ENCODE measurements at places on chromosomes 7 and 10. TPM values are rescaled to one million over a fixed set of nuclear protein-coding genes. Genes with fewer than 3 reads are reported as not detected.

Gene WIPF3
- total RNA-seq = 1.2 TPM

DNA sequence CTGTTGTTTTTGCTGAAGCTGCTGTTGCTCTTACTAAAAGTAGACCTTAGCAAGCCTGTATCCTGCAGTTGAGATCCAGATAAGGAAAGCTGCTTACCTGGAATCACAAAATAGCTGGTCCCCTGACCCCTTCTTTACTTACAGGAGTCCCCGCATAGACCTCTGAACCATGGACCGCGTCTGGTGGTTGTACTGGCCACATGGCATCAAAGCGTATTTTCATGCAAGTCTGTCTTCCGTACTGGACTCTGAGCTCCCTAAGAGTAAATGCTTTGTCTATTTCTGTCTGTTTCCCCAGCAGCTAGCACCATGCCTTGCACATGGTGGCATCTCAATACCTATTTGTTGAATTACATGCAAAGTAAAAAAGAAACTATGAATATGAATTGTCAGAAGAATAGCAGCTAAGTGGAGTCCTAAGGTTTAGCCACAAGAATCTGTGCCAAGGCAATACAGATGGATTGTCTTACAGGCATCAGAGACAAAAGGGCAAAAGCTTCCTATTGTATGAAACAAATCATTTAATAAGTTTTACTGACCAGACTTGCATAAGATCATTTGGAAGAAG, 159.2 kb downstream of the PAXIP1 start:
- no peak for DNase-seq

DNA sequence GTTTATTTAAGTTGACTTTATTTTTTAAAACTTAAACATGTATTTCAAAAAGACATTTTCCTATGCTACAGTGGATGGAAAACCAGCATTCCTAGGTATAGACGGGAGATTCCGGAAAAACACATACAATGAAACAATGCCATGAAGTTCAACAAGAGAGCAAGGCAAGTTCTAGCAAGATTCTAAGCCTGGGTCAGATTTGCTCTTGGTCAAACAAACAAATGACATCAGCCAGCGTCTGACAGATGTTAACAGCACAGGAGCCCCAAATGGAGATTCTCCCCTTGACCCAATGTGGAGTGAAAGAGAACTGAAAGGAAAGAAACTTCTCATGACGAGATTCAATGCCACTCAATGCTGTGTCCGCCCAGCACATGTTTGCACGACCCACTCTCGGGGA, 149.9 kb downstream of the NEURL1 start:
- DNase-seq = no peak

Gene ZNF485
- 4.3 TPM for total RNA-seq

Gene OR2A1
- not detected for total RNA-seq

Gene CALML3
- 0.17 TPM for total RNA-seq

Gene IFIT1
- total RNA-seq = 21.5 TPM

Gene ADAM12
- total RNA-seq = 0.66 TPM

DNA sequence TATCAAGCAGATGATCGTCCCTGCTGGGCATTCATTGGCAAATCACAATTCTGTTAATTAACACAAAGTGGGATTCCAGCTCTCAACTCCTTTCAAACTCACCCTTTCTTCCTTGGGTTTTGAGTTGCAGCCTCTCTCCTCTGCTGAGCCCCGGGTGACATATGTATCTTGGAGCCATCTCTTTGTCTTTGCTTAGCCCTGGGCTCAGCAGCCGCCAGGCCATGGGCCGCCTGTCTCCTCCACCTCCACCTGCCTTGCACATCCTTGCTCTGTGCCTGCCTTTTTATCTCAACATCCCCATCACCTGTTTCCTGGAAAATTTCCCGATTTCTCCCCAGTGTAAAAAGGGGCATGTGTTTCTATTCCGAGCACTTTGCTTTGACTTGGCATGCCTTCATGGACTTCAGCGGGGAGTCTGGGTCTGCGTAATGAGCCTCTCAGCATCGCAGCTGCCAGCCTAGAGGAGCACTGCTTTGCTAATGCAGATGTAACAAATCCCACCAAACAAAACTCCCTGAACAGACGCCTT, 141.3 kb upstream of the AGK start:
- DNase-seq = no peak

GRCh38 chr10:101571271-101571925, 16.7 kb downstream of the POLL start:
- no peak for DNase-seq

Gene EVX1
- 0.43 TPM for total RNA-seq

Gene ACSM6
- total RNA-seq = not detected

DNA sequence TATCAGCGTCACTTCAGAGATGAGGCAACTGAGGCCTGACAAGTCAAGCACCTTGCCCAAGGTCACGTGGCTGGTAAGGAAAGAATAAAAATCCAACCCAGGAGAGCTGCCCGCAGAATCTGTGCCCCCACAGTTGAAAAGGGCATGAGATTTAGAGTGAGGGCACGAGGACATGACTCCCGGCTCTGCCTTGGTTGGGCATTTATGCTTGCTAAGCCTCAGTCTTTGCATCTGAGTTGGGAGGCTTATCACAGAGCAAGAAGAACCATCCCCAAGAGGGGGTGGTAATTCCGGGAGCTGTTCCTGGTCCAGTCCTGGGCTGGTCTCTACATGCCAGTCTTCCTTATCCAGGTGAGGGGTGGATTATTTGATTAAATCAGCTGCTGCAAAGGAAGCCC, 37.3 kb downstream of the PLPP4 start:
- DNase-seq = no peak

DNA sequence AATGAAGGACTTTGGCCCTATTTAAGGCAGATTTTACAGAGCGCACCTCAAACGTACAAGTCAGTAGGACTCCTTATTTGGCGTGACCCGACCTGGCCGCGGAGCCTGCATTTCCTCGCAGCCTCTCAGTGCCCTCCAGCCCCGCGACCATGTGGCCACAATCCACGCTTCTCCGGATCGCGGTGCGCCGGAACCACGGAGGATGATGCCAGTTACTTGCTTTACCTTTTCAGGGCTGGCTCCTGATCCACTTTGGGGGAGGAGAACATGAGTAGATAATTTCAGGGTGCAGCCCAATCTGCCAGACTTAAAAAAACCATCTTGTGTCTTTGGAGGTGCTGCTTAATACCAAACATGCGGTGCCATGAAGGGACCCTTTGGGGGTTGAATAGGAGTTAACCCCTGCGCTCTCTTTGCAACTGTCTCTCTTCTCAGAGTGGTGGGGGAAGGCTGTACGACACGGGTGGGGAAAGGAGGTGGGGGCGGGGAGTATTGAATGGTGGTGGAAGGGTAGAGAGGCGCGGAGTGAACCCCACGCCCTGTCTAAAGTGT, 1.5 kb downstream of the FRAT1 start:
- peak; percentile 61 for DNase-seq

Gene PRLHR
- total RNA-seq = not detected

DNA sequence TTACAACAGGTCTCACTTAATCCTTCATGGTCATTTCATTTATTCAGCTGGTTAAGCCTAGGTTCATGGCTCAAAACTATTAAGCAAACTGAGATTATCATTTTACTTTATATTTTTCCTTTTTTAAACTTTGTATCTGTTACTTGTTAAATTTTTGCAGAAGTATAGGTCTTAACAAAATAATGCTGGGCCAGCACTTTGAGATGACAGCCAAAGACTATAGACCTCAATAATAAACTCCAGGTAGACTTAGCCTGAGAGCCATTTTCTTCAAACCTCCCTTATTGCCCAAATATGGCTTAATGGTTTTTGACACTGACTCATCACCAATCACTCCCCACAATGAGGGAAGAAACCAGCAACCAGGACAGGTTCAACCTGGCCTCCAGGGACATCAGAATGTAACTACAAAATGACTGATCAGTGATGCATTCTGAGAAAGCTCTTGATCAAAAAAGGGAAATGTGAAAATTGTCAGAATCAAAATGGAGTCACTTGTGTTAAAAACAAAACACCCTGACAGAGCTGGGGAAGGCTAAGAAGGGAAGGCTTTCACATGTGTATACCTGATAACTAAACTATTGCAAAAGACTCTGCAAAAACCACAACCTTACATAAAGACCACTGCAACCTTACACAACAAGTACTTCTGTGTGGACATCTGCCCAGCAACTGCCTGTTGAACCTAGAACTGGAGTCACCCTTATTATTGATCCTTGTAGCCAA, 2.1 kb upstream of the CCDC126 start:
- DNase-seq = no peak

GRCh38 chr10:31058795-31059703, 27.4 kb upstream of the ZNF438 start:
- DNase-seq = no peak

Gene WDFY4
- 2.1 TPM for total RNA-seq

Gene PON1
- not detected for total RNA-seq

GRCh38 chr7:43591558-43592180, 8.8 kb downstream of the STK17A start:
- DNase-seq = no peak

DNA sequence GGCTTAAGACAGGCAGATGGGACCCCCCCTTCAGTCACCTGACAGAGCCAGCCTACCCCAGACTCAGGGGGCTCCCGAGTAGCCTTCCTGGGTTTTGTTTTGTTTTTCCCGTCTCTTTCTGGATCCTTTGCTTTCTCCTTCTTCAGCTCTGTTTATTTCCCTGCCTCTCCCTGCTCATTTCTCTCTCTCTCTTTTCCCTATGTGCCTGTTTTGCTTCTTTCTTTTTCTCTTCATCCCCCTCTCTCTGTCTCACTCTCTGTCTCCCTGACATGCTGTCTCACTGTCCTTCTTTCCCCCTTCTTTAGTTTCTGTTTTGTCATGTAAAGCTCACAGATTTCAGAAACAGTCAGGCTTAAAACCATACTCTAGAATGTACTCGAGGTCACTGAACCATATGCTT, 38.2 kb upstream of the SLC29A3 start:
- DNase-seq = no peak

GRCh38 chr7:21617916-21618390, 75.1 kb downstream of the DNAH11 start:
- no peak for DNase-seq

DNA sequence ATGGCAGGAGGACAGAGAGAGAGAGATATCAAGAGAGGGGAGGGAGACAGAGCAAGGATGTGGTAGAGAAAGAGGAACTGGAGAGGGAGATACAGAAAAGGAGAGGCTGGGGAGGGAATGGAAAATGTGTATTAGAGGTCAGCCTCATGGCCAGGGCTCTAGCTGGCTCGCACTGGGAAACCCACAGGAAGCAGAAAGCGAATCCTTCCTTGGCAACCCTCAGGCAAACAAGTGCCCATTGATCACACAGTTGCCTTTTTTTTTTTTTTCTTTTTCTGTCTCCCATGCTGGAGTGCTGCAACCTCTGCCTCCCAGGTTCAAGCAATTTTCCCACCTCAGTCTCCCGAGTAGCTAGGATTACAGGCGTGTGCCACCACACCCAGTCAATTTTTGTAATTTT, 391.2 kb downstream of the TYW1 start:
- DNase-seq = no peak

DNA sequence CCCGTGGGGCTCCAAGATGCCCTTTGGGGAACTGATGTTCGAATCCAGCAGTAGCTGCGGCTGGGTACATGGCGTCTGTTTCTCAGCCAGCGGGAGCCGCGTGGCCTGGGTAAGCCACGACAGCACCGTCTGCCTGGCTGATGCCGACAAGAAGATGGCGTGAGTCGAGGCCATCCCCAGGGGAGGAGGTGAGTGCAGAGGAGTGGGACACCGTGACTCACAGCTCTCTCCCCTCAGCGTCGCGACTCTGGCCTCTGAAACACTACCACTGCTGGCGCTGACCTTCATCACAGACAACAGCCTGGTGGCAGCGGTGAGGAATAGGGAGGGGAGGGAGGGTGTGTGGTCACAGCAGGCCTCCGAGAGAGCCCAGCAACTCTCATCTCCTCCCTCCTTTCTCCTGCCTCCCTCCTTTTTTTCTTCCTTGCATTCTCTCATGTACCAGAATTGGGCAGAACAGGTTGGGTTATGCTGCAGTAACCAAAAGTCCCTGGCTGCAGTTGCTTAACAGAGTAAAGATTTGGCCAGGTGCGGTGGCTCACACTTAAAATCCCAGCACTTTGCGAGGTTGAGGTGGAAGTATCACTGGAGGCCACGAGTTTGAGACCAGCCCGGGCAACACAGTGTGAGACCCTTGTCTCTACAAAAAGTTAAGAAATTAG, 16.5 kb downstream of the ARPC1B start:
- DNase-seq = no peak

DNA sequence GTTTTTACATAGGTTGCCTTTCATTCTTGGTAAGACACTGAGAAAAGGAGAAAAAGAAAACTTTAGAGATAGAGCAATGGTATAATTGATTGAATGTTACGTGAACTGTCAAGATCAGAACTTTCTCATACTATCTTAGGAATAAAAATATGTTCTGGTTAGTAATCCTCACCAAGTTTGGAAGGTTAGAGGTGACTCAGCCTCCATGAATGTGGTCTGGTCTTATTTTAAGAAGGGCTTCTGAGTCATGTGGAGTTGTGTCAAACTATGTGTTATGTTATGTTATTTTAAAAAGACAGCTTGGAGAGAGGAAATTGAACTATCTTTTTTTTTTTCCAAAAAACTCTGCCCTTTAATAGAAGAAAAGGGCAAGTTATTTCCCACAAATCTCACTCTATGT, 458.6 kb upstream of the KLF6 start:
- no peak for DNase-seq

GRCh38 chr7:159229683-159230475, 85.2 kb upstream of the VIPR2 start:
- no peak for DNase-seq

DNA sequence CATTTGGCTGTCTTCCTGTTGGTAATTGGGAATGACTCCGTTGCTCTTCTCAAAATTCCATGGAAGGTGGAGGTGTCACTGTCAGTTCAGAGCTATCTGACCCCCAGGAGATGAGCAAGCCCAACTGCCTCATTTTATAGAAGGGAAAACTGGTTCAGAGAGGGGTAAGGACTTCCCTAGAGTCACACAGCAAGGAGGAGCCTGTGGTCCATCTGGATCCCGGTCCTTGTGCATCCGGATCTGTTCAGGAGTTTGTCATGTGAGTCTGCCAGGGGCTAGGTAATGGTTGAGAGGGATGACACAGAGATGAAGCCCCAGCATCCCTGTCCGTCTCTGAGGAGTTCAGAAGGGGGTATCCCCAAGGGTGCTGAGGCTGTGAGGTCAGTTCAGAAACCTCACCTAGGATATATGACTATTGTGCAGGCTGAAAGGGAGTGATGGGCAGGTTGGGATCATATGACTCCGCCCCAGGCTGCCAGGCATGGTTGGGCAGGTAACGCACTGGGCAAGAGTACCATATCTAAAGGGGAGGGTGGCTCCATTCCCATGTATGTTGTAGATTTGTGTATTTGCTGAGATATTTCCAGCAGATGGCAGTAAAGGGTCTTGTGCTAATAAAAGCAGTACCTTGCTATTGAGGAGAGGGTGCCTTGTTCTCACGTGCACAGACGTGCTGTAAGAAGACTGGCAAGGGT, 16.0 kb upstream of the SLC29A3 start:
- no peak for DNase-seq
